Posterior cingulate gyrus (tissue), 11 donors: ENCODE measurements at places on chromosomes 7 and 10.

DNA sequence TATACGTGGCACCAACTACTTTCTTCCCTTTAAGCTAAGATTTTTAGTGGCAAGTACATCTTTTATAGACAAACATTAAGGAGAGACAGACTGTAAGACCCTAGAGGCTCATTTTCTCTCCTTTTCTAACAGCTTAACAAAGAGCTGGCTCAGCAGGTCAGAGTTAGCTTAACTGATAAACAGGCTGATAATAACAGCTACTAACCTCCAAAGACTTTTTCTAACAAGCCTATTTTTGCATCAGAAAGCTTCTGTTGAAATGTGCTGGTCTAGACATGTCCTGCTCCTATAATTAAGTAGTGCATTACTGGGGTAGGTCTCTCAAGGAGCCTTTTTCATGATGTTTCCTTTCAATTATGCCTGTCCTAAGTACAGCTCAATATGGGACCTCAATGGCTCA, 238.2 kb upstream of the FAM3C start:
- DNase-seq: no peak

- DNase-seq: no peak
Measured at GRCh38 chr10:132107186-132107948, 41.6 kb downstream of the JAKMIP3 start.

DNA sequence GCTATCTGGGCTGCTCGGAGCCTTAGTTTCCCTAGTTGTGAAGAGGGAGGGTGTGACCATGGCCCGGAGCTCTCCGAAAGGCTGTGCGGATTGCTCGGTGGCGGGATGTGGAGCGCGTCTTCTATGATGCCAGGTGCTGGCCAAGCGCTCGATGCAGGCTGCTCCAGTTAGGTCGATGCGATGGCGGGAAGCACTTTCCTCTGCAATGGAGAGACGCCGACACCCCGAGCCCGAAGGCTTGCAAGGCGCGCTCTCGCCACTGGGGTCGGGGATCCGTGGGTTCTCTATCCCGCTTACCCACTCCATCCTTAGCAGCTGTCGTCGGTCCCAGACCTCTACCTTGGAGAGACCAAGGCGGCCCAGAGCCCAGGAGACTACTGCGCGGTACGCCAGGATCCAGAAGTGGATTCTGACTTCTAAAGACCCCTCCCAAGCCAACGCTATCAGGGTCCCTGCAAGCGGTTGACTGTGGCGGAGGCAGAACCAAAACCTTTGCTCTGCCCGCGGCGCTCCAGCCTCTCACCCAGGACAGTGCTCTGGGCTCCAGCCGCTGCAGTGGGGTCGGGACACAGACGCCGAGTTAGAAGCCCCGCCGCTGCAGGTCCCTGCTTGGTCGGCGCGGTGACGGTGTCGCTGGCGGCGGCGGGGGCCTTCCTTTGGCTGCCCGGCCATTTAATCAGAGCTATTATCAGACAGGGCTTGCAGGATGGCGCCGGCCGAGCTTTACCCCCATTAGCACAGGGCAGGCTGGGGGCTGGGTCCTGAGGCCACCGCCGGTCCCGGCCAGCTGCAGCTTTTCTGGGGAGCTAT, 7.8 kb upstream of the TBX20 start:
- DNase-seq: no peak

DNA sequence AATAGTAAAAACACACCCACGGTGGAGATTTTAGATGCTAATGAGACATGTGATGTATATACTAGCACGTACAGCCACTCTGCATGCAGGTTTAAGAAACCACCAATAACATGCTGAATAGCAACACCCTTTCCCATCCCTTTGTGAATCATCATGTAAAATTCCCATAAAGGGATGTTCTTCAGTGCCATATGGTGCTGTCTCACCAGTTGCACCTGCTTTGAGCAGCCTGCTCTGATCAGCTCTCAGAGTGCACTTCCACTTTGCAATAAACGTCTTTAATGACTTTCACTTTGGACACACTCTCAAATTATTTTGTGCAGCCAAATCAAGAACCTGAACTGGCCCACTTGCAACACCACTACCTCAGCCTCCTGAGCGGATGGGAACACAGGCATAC, 615.0 kb downstream of the ANKRD7 start:
- no peak for DNase-seq

DNA sequence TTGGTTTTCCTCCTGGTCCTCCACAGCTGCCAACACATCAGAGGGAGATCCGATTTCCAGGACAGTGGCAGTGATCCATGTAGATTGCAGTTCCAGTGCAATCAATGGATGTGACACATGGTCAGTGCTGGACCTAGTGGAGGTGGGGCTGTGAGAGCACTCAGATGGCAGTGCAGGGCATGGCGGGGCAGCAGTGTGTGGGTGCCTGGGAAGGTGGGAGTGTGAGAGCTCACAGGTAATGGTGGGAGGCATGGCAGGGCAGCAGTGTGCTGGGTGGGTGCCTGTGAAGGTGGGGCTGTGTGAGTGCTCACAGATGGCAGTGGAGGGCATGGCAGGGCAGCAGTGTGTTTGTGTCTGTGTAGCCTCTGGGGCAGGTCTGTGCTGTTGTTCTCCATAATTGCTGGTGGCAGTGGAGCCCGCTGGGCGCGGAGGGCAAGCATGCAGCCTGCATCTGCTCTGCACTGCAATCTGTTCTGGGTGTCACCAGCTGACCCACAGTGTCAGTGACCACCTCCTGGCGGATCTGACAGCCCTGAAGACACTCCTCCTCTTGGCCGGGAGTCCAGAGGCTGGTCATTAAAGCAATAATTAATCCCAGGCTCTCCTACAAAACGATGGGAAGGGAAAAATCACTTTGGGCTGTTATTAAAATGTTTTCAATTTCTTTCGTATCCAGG, 8.6 kb upstream of the ADARB2 start:
- DNase-seq: no peak

DNA sequence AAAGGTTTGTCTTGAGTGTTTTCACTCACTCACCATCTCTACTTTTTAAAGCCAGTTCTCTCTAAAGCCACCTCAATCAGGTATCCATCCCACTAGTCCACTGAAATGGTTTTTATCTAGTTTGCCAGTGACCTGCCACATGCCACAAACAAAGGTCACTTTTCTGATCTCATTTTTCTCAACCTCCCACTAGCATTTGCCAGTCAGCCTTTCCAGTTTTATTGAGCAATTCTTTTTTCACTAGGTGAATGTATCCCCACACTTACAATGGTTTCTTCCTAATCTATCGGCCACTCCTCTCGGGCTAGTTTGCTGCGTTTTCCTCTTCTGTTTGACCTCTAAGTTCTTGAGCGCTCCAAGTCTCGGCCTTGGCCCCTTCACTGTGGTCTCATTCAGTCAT, 44.9 kb upstream of the ARL4A start:
- no peak for DNase-seq

DNA sequence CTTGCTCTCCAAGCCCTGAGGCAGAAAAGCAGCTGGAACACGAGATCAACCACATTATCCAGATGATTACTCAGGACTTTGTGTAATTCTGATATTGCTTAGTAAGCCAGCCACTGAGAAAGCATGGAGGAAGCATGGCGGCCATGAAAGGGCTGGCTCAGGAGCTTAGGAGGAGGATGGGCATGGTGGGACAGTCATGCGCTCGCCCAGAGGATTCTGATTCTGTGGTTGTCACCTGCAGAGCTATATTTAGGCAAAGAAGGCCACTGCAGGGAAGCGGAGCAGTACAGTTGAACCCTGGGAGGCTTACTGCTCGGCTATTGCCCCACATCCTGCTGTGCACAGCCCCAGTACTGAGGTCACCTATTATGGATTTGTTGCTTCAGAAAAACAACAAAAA, 128.8 kb upstream of the DNAJB12 start:
- DNase-seq: no peak

- no peak for DNase-seq
Measured at GRCh38 chr10:131571865-131572264, 260.3 kb upstream of the TCERG1L start.

DNA sequence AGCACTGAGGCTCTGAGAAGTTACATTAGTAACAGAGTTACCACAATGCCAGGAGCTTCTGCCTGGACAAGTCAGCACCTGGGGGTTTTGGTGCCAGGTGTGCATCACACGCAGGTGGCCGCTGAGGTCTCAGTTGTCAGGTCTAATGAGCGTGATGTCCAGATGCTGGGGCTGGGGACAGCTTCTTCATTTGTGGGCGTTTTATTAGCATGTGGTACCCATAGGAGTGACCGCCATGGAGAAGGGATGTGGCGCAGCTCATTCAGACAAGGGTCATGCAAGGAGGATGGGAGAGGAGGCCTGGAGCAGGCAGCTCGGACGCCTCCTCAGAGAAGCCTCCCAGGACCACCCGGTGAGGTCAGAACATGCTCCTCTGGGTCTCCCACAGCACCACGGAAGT, 27.8 kb downstream of the FAM241B start:
- no peak for DNase-seq

DNA sequence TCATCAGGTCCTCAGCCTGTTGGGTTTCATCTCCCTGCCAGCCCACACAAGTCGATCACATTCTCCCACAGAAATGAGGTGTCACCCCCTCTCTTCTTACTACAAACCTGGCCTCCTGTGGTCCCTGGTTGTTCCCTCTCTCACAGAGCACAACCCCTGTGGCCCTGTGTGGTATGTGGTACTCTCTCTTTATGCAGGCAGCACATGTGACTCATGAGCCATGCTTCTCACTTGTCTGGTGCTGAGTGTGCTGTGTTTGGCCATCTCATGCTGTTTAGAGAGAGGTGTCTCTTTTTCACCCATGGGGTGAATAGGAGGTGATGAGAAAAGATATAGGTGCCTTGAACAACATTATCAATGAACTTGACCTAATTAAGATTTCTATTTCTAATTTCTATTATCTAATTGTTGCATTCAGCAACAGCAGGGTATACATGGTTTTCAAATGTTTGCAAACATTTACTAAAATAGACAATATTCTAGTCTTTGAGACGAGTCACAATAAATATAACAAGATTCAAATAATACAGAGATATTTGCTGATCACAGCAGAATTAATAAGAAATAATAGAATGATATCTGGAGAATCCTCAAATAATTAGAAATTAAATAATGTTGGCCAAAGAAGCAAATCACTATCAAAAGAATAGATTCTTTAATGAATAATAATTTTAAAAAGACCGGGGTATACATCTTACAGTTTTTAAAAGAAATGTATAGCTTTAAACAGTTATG, 633.8 kb upstream of the IGFBP3 start:
- no peak for DNase-seq

- no peak for DNase-seq
Measured at GRCh38 chr7:139772873-139773272, 4.9 kb downstream of the HIPK2 start.

- no peak for DNase-seq
Measured at GRCh38 chr10:102878629-102879028, 9.4 kb downstream of the AS3MT start.

- no peak for DNase-seq
Measured at GRCh38 chr10:5752301-5752871, 60.8 kb downstream of the GDI2 start.

DNA sequence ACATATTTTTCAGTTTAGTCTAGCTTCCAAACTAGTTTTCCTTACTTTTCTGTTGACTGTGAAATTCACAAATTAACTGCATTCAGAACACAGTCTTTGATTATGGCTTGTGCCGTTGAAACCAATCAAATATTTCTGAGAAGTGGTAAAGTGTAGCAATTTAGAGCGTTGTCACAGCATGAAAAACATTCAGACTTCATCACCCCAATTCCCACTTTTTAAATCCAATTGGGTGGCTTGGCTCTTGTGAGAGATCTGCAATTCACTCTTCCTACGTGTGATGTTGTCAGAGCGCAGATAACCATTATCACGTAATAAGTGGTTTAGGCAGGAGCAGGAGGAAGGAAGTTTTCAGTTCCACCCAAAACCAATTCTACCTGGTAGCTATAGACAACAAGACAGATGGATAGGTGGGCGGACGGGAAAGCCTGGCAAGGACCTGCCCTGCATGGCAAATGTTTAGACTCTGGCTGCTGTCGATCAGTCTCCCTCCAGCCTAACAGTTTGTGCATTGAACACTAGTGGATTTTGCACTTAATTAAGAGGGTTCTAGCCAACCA, 8.9 kb downstream of the COBL start:
- DNase-seq: peak; percentile 64
